ENCODE measurements at places on chromosomes 7 and 10. TPM values are rescaled to one million over a fixed set of nuclear protein-coding genes. Genes with fewer than 3 reads are reported as not detected.

- no peak for DNase-seq
Measured at GRCh38 chr10:117626228-117626627, 83.7 kb downstream of the EMX2 start.

DNA sequence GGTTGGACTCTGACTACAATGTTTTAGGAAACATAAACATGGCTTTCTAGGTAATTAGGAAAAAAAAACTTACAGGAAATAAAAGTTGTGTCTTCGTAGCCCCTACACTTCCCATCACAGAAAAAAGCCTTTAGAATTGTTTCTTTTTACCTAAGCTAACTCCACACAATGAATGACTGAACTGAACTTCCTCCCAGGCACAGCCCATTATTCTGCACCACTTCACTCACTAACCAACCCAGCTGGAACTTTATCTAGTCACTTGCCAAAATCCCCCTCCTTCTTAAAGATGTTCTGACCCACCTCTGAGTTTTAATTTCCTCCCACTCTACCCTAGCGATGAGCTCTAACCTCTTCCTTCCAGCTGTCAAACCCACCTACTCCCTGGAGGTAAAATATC lies 91.7 kb upstream of the MEOX2 start:
- no peak for DNase-seq

DNA sequence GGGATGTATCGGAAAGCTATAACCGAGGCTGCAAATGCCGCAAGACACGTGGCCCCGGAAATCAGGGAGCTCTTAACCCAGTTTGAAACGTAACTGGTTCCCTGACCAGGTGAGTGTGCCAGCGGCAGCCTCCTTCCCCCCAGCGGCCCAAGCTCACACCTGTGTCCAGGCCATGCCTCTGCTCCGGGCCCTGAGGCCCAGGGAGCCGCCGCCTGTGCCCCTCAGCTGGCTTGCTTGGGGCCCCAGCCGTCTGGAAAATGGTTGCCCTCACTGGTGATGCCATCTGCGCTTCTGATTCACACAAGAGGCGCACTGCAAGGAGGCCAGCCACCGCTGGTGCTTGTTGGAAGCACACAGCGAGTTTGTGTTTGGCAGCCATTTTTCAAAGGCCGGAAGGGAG lies 9.2 kb downstream of the PWWP2B start:
- DNase-seq: no peak

DNA sequence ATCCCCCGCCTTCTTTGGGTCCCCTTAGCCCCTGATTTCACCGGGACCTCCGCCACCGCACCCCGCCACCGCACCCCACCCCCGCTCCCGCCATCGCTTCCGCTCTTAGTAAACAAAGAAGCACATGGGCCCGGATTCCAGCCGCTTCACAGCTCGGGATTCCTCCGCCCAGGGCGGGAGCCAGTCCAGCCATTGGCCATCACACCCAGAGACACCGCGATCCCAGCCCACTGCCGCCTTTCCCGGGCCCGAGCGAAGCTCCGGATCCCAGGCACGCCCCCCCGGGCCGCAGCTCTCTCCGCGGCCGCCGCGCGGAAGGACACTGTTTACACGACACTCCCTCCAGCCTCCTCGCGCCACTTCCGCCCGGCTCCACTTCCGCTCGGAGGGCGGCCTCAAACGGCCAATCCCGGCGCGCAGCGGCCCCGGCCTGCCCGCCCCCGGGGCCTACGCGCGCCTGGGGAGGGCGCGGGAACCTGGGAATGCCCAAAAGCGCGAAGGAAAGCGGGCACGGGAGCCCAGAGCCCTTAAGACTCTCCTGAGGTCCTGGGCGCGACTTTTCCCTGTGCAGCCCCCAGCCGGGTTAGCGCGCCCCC lies 679 bp downstream of the MCM7 start:
- peak; percentile 86 for DNase-seq

- DNase-seq: no peak
Measured at GRCh38 chr7:47677664-47678063, 95.8 kb upstream of the TNS3 start.

GRCh38 chr7:108002726-108003598 lies at the start of gene LAMB1:
LAMB1 (minus strand) TSS chr7:108003161; CDS start chr7:108002885, 276 bp downstream.
- peak; percentile 69 for DNase-seq

GRCh38 chr10:93250010-93250409 lies 176.3 kb downstream of the CYP26A1 start:
- no peak for DNase-seq

DNA sequence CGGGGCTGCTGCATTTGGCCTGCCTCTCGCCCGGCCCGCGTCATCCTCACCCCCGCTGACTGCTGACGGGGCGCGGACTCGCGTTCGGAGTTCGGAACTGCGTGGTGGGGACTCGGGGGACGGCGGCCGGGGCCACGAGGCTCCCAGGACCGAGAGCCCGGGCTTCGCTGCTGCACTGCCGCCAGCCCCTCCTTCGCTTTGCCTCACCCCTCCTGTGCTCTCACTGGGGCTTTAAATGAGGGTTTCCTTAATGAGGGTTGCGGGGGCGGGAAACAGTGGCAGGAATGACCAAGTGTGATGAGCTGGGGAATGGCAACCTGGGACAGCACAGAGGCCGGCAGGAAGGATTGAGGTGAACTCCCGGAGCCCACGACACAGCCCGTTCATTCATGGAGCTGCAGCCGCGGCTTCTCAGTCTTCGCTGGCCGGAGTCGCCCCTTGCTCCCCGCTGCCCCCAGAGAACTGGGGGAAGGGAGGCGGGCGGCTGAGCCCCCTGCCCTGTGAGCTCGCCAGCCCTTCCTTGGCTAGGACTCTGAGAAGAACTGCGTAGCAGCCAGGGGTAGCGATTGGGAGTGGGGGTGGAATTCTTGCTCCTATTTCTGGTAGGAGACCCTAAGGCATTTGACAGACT lies 1.5 kb upstream of the LRRC4 start:
- DNase-seq: peak; percentile 33

DNA sequence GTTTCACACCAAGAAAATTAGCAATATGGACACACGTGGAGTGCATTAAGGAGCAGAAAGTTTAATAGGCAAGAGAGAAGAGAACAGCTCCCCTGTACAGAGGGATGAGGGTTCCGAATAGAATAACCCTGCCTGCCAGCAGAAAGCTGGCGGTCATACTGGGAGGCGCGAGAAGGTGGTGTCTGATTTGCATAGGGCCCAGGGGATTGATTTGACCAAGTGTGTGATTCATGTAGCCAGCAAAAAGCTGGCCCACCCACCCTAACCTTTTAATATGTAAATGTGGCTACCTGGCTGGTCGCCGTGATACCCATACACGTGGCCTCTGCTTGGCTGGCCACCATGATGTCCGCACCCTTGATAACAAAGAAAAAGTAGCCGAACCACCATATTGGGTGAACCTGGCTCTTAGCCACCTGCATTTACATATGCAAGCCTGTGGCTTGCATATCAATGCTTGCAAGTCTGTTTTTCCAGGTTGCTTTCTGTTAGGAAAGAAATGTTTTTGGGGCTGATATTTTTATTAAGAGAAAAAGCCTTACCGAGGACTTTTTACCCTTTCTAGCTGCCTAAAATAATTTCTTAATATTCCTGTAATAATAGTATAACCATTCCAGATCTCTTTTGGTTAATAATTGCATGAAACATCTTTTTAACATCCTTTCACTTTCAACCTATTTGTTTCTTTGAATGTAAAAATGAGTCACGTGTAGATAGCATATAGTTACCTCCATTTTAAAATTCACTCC lies 20.5 kb upstream of the VWDE start:
- DNase-seq: no peak

DNA sequence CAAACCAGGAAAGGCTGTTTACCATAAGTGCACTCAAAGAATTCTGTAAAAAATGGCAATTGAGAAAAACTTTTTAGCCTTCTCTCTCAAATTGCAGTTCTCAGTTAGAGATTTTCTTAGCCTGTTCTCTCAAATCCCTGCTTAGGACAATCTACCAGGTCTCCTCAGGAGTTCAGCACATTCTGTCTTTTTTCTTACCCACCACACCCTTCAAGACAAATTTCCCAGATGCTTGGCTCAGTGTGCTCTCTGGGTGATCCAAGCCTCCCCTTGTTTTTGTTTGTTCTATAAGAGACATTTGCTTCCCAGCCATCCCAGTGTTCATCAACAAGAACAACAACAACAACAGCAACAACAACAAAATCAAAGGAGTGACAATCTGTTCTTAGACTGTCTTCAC lies 87.3 kb downstream of the MACC1 start:
- no peak for DNase-seq

- no peak for DNase-seq
Measured at GRCh38 chr7:83819911-83820310, 171.0 kb upstream of the SEMA3E start.

GRCh38 chr10:69382382-69383117 lies 34.2 kb downstream of the TACR2 start:
- DNase-seq: no peak

DNA sequence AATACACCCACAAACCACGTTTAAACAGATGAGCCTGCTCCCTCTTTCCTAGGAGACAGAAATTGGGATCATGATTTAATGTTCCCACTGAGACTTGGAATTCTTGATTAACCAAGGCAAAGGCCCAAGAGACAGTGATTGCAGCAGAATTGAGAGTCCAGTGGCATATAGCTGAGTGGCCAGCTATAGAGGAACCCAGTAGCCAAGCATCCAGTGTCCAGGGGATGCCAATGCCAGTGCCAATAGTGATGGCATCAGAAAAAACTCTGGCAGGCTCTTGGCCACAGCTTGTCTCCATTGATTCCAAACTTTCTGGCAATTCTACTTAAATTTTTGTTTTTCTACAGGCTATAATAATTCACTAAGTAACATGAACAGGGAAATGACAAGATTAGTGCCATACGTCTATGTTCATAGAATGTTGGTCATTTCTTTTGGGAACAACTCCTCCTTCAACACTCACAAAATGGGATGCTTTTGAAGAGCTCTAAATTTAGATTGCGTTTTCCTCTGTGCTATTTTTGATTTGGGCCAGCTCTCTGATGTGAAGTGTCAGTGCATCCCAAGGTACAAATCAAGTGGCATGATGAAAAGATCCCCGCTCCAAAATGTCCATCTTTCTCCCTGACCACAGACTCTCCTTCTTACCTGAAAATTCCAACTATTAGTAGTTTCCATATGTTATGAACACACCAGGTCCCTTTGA lies 83.1 kb upstream of the A1CF start:
- DNase-seq: no peak

- no peak for DNase-seq
Measured at GRCh38 chr10:22305721-22306120, 10.5 kb upstream of the COMMD3 start.

DNA sequence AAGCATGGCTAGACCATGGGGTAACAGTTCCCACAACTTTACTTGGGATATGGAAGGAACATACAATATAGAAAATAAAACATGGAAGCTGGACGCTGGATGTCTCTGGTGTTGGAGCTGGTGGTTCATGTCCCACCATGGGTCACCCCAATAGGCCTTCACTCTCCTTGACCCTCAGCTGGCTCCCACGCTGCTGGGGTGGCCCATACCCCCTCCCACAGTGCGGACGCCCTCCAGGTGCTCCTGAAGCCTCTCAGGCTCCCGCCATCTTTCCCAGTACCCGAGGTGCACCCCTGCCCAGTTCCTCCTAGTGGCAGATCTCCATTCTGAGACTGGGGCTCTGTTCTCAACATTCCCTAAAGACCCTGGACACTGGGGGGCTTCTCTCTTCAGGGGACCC lies 5.8 kb upstream of the CPA1 start:
- DNase-seq: no peak

DNA sequence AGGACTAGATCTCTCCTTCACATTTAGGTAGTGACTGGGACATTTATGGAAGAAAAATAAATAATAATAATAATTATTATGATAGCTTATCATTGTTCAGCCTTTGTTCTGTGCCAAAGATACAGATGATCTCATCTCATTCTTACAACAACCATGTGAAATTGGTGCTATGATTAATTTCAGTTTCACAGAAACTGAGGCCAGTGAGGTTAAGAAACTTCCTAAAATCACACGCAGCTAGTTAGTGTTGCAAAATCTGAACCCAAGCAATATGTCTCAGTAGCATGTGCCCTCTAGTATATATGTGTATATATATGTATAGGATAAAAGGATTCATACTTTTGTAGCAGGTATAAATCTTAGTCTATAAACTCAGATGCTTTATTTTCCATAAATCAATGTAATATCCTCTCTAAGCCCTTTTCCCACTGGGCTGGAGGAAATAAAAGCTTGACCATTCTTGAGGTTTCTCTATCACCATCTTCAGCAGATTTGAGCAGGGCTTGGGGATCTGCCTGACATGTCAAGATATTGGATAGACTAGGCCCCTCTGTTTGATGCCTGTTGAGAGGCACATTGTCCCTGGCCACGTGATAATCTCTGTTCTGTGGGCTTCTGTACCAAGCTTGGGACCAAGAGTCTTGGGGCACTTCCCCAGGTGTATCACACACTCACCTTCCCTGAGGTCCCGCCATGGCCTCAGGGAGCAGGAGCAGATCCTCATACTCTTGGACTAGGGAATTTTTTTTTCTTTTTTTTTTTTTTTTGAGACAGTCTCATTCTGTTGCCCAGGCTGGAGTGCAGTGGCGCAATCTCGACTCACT lies 172.6 kb upstream of the NRP1 start:
- DNase-seq: no peak

- no peak for DNase-seq
Measured at GRCh38 chr10:132651511-132652029, 114.0 kb downstream of the INPP5A start.

The SYT15B gene
- 0.16 TPM for total RNA-seq

The CLDN3 gene
- total RNA-seq: not detected

The PON3 gene
- total RNA-seq: not detected

The CALHM3 gene
- not detected for total RNA-seq

The OR2F2 gene
- total RNA-seq: not detected

The SLC18A3 gene
- 16.7 TPM for total RNA-seq

The TACC2 gene
- 52.6 TPM for total RNA-seq

Measured in neural crest cell (in vitro differentiated cells).